ENCODE measurements at places on chromosomes 12 and 14.

GRCh38 chr14:23704890-23705289 is 68.7 kb downstream of the DHRS2 start:
- DNase-seq, result no peak

GRCh38 chr14:88477513-88478250 is 77.1 kb downstream of the PTPN21 start:
- no peak for DNase-seq

DNA sequence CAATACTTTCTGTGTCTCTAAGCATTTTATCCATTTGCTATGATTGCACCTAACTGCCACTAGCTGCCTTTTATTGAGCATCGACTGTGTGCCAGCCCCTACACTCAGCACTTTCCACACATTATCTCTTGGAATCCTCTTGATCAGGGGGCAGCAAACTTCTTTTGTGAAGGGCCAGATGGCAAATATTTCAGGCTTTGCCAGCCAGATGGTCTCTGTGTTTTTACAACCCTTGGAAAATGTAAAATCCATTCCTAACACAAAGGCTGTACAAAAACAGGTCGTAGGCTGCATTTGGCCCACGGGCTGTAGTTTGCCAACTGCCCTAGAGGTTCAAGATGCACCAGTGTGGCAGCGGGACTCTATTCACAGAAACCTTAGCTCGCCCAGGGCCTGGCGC is 19.5 kb downstream of the FOXN4 start:
- no peak for DNase-seq

DNA sequence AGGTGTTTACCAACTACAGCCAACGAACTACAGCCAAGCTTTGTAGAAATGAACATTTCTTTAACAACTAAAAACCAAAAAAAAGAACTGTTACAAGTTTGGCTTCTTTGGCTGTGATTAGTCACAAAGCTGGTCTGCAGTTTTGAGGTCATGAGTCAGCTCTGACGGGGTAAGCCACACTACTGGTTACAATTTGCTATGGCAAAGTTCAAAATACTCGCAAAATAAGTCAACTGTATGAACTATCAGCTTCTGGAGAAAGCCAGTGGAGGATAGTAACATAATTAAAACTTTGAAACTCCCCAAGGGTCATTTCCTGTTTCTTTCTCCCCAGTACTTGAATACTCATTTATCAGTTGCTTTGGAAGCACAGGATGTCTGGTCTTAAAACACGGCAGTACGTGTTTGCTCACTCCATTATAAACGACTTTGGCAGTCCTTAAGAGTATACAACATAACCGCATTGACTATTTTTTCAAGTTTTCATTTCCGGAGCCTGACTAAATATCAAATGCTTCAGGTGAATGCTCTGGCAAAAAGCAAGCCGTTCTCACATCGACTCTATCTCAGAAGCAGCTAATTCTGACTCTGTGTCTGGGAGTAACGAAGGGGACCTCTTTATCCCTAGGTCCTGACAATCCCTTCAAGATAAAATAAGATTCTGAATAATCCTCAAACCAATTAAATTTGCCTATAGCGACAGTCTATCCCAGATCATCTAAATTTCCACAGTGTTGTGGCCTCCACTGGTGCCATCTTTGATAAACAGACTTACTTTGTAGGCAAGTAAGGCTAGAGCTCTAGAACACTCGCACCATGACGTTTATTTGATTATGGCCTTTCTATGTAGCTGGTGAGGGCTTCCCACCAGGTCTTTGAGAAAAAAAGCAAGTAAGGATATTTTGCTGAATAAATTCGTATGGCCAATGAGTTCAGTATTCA is 10.6 kb downstream of the PHLDA1 start:
- DNase-seq, result peak; percentile 90

GRCh38 chr12:54005853-54006558 is 2.8 kb upstream of the HOXC8 start:
- peak; percentile 84 for DNase-seq

DNA sequence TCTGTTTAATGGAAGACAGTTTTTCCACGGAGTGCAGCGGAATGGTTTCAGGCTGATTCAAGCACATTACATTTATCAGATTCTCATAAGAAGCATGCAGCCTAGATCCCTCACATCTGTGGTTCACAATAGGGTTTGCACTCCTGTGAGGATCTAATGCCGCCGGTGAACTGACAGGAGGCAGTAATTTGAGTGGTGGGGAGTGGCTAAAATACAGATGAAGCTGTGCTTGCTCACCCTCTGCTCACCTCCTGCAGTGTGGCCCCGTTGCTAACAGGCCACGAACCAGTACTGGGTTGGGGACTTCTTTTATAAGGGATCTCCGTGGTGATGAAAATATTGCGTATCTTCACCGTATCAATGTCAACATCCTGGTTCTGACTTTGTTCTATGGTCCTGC is 107.8 kb downstream of the OTX2 start:
- no peak for DNase-seq

DNA sequence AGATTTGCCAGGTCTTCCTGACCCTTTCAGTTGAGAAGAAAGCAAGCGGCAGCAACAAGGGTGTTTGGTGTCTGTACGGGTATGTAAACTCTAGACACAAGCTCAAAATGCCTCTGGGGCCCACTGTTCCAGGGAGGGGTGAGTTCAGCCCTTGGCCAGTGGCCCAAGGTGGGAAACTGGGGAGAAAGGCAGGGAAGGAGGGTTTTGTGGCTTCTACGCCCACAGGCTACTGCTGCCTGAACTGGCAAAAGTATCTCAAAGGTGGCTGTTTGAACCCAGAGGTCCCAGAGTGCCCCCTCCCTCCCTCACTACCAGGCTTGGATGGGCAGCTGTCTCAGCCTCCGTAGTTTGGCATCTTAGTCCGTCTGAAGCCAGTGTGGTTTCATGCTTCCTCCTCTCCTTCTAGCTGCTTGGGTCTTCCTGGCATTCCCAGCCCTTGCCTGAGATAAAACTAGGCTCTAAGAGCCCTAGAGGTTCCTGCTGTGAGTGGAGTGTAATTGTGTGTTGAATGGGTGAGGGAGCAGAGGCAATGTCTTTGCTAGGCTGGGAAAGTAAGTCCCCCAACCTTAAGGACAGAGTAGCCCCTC is 5.5 kb downstream of the HOXC5 start:
- no peak for DNase-seq

GRCh38 chr12:67436230-67436629 is 167.1 kb downstream of the CAND1 start:
- DNase-seq, result no peak

GRCh38 chr12:58888131-58888783 is 32.0 kb downstream of the LRIG3 start:
- DNase-seq, result no peak

- DNase-seq, result no peak
Observed at GRCh38 chr12:39440101-39440500, 2.8 kb downstream of the KIF21A start.

DNA sequence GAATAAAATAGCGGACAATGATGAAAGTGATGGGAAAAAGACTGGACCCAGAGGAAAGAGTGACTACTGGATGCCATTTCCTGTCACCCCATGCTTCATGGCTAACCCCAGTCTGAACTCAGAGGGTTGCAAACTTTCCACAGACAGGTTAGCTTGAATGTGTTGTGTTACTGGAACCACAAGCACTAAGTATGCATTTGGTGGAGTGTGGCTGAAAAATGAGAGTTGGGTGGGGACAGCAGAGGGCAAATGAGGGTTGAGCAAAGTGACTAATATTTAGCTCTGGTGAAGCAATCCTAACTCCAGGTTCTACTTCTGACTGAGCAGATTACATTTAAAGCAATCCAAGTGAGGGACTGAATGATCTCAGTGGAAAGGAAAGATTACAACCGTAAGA is 1.6 kb downstream of the SLC16A7 start:
- DNase-seq, result peak; percentile 74

DNA sequence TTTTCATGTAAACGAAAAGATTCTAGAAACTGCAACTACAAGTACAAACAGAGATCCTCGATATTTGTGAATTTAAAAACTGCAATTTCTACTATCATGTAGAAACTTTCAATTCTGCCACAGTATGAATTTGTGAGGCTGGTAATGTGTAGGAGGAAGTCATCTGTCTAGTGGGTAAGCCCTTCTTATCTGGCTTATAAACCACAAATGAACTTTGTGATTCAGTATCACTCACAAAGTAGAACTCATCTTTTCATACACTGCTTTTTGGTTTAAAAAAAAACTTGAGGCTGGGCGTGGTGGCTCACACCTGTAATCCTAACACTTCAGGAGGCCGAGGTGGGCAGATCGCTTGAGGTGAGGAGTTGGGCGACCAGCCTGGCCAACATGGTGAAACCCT is 20.7 kb downstream of the GTF2A1 start:
- DNase-seq, result peak; percentile 50

Data from CD4-positive, alpha-beta T cell treated with Interleukin-2 at 100 ng/mL for 4 hours (primary cell).